NCI-H524 treated with DMSO at 0.1 percent for 48 hours (cell line): ENCODE measurements at places on chromosomes 2 and 18.

- no peak for DNase-seq
Measured at GRCh38 chr2:236974148-236974547, 111.5 kb upstream of the COPS8 start.

DNA sequence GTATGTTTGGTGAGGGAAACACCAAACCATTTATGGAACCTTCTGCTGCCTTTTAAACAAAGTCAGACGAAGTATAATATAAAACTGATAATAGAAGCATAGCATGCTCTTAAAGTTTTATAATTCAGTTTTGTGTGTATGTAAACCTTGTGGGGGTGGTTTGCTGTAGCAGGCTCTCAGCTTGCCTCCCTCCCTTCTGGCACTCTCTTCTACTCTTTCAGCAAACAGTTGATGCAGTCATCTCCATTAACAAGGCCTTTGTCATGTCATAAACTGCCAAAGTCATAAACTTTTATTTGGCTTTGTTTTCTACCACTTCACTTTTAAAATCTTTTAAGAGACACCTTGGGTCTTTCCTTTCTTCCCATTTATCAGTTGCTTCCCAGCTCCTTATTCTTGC is 448.2 kb upstream of the SETBP1 start:
- DNase-seq: no peak

DNA sequence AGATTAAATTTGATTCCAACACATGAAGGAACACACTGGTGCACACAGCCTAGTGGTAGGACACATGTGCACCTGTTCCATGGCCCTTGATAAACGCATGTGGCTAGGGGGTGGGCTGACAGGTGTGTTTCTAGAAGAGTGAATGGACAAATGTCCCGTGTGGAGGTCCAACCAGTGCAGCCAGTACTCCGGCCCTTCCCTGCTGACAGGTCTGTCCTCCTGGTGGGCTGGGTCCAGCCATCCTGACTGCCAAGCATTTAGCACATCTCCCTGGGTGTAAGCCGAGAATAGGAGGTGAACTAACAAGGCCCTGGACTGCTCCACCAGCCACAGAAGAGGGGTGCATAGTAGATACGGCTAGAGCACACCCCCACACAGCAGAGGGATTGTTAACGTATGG is 258.7 kb upstream of the RAB6C start:
- DNase-seq: no peak

GRCh38 chr2:101751276-101751815 is 53.8 kb downstream of the MAP4K4 start:
- DNase-seq: no peak

DNA sequence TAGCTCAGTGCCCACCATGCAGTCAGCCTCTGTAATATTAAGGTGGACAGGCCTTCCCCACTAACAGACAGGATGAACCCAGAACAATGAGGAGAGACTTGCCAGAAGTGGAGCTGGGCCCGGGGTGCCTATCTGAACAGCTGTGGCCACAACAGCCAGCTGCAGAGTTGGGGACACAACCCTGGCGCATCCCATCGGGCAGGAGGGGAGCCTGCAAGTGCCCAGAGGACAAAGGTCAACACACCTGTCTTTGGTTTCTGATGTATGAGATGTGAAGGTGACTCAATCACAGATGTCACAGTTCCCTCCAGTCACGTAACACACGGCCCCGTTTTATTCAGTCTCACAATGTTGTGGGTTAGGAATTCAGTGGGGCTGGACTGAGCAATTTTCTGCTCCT is 48.2 kb upstream of the TAF1B start:
- no peak for DNase-seq

DNA sequence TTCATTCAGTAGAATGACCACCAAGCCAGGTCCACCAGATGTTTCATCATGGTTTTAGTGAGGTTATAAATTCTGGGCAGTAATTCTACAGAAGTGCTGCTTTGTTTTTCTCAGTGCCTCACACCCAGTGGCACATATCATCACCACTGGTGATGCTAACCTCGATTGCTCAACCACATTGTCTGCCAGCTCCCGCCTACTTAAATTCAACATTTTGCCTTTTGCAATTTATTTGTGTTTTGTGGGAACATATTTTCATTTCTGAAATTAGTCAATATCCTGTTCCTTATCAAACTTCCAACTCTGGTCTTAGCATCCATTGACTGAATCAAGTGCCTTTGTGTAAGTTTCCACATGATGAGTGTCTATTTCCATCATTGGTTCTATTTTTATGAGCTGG is 62.3 kb upstream of the TMEM178A start:
- DNase-seq: no peak

DNA sequence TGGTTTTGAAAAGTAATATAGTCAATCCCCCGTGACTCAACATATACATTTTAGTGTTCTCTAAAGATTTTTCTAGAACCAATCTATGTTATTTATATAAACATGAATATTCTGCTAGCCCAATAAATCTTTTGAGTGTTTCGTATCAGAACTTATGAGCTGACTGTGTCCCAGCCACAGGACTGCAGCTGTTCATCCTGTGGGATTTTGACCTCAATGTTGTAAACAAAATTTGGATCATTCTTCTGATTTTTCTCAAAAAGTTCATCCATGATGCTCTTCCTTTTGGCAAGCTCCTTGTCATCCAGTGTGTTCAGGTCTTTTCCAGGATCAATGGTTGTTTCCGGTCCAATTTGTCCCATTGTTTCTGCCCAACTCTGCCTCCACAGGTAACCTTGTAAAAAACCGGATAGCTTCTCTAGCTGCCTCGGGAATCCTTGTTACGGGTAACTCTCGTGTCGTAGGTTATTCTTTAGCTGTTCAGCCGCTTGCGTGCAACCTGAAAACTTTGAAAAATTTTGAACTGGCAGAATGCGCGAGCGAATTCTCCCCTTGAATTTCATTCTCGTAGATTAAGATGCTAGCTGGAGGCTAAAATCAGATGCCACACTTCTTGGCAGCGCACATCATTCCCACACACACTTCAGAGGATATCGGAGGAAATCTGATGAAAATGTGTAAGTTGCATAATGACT is 195.2 kb downstream of the SH3BP4 start:
- DNase-seq: no peak

DNA sequence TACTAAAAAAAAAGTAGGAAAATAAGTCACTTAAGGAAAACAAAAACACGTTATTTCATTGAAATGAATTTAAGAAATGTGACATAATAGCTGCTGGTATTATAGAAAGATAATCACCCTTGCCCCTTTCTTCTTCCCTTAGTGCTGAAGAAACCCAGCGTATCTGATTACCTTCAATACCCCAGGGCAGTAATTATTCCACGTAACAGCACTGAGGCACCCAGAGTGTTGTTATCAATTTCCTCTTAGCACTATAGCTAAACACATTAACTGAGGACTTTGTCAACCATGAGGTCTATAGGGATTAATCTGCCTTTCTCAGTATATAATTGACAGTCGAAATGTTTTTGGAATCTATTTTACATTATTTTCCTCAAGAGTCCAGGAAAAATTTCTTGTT is 180.0 kb upstream of the NXPH2 start:
- no peak for DNase-seq

DNA sequence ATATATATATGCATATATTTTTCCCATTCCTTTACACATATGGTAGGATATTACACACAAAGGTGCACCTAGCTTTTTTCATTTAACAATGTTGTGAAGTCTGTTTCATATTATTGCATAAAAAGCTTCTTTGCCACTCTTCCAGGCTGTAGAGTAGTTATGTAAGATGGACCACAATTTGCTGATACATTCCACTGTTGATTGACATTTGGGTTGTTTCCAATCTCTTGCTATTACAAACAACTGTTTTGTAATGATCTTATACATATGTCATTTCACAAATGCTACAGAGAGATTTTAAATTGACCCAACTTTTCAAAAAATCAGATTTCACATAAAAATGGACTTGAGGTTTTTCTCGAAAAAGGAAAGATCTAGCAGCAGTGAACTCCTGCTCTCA is 301.4 kb downstream of the CDCA7 start:
- no peak for DNase-seq

DNA sequence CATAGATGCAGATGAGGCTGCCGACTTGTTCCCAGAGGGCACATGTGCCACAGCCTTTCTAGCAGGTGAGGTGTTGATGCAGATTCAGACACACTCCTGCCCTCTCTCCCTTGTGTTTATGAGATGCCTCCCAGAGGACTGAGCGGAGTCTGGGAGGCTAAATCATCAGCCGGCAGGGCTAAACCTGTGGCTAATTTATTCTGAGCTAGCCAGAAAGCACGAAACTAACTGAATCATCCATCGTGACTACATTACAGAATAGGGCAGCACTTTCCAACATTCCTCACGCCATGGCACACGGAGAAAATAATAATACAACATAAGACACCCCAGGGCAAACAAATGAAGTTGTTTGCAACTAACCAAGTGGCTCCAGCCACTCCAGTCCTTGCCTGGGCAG is 101.7 kb upstream of the FZD7 start:
- no peak for DNase-seq

GRCh38 chr2:99970292-99970868 is 172.0 kb downstream of the AFF3 start:
- DNase-seq: no peak

GRCh38 chr2:226658555-226658954 is 141.1 kb downstream of the IRS1 start:
- DNase-seq: no peak

DNA sequence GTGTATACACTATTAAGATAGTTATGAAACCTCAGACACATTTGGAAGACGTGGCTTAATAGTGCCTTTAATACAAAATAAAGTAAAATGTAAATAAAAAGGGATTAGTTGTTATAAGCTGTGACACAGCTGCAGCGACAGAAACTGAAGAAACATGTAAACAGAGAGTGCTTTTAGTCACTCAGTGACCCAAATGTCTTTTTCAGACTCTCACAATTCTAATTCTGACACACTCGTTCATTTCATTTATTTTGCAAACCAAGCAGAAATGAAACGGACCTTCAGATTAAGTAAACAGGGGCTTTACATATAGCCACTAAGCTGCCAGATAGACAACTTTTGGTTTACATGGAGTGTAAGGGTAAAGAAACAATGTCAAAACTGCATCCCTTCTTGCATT is 181.0 kb upstream of the ETAA1 start:
- no peak for DNase-seq

GRCh38 chr2:145116834-145117725 is 597.2 kb upstream of the ZEB2 start:
- no peak for DNase-seq

DNA sequence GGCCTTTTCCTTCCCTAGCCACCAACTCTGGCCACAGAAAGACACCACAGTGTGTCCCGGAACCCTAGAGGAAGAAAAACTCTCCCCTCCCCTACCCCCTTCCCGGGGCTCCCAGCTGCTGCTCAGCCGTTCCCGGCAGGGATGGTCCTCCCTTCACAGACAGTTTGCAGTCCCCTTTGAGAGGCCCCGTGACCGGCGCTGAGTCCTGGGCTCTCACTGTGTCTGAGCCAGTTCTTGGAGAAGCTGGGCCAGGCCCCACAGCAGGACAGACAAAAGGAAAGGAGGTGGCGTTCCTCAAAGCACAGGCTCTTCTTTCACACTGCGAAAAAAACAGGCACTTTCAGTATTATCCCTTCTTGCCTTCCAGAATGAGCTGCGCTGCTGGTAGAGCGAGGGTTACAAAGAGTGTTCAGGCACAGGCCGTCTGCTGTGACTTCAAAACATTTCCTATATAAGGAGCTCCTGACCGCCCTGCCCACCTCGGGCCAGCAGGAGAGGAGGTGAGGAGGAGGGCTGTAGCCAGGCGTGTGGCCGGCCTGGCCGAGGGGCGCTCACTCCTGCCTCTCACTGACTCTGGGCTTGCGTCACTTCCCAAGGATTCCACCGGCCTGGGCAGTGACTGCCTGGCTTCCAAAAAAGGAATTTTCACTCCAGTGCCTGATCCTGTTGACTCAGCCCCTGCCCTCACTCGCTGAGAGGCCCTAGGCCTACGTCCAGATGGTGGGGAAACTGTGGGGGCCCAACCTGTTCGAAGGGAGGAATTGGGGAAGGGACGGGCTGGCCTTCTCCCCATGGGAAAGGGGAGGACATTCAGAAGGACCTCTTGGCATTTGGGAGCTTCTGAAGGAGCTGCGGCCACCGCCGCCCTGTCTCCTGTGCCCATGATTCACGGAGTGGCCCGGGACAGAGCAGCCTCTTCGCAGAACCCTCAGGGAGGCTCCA is 24.9 kb downstream of the CIDEA start:
- DNase-seq: no peak

DNA sequence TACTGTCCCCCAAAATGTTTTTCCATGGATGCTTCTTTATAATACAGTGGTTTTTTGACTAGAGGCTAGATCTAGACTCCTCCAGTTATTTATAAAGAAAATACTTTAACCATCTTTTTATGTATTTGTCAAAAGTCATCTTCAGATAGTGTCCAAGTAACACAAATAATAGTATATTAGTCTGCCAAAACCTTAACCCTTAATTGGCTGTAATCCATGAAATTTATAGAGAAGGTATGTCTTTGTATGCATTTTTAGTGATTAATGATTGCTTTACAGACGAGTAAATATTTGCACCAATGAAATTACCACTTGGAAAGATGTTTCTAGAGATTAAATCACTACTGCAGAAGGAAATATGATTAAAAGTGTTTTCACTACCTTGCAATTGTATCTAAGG is 451.8 kb upstream of the NRXN1 start:
- no peak for DNase-seq

GRCh38 chr2:207951734-207952470 is 73.4 kb downstream of the PLEKHM3 start:
- DNase-seq: no peak
